ENCODE measurements at places on chromosomes 3 and 15.

DNA sequence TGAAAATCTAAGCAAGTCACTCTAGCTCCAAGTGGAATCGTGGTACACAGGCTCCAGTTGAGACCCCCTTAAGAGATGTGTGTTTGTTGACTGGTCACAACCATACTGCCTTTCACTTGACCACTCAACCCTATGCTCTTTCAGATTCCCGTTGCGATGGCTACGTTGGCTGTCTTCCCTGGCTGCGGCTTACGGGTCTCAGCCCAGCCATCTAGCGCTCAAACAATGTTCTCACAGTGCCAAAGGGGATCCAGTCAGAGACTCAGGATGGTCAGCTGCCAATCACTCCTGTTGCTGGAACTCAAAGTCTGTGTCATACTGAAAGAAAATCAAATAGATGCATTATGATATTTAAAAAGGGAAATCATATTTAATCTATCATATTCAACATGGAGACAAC, 237.6 kb downstream of the ITPR1 start:
- no peak for DNase-seq

DNA sequence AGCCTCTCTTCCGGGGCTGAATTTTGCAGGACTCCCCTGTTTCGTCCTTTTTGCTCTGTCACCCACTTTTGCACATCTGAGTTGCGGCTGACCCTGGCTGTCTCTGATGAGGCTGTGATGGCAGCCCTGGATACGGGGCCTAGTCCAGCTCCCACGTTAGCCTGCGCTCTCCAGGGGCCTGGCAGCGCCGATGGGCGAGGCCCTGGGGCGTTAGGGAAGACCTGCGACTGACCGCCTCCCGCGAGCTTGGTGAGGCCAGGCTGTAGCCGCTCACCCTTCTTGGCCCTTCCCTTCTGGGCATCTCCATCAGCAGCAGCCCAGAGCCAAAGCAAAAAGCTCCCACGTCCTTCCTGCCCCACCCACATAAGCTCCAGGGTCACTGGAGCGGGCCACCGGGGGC, 85.2 kb downstream of the FBLN2 start:
- no peak for DNase-seq

GRCh38 chr3:163890661-163891060, 1187.6 kb downstream of the SI start:
- DNase-seq, result no peak

DNA sequence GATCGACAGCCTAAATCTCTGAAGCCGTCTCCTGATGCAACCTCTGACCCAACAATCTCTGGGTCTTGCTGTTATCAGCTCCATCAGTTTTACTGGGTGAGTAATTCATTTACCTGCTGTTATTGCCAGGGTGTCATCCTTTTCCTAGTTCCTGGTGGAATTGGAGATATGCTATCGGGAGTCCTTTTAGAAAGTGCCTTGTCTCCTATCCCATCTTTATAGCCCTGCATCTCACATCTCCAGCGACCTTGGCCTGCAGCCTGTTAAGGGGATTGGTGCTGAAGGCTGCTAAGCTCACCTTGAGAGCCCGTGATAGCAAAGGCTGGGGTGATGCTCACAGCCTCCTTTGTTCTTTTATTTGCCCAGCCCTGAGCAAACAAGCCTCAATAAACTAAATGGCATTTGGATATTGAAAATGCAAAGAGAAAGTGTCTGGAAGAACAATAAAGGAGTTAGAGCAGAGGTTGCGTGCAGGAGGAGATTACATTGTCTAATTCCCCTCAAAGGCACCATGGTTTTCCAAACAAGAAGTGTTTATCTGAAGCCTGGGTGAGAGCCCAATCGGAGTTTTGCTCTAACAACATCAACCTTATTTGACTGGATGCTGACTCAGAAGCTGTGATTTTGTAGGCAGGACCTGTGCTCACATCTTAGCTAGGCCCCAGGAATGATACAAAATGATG, 101.8 kb downstream of the RPLP1 start:
- DNase-seq, result no peak

DNA sequence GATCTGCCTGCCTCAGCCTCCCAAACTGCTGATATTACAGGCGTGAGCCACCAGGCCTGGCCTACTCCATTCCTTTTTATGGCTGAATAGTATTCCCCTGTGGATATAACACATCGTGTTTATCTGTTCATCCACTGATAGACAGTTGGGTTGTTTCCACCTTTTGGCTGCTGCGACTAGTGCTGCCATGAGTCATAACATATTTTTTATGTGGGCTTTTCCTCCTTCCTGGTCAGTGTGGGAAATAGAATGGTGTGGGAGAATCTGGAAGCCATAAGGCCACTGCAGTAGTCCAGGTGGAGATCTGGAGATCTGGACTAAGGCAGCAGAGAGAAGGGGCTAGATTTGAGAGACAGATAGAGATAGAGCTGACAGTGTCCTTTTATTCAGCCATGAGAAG, 16.2 kb downstream of the LCMT2 start:
- DNase-seq, result no peak

DNA sequence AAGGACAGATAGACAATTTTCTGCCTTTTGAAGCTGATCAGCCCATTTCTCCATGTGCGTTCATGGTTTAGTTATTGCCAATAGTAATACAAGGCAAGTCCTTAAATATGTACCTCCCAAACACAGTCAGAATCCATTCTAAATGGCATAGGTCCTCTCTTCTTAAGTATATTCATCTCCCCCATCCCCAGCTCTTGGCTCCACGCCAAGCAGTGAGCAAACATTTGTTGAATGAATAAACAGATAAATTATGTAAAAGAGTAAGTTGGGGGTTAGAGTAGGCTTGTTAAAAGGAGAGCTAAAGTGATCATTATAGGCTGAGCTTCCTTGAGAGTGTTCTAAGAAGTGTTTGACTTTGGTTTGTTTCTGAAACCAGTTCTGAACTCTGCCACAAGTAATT, 241.3 kb downstream of the ITPR1 start:
- no peak for DNase-seq

DNA sequence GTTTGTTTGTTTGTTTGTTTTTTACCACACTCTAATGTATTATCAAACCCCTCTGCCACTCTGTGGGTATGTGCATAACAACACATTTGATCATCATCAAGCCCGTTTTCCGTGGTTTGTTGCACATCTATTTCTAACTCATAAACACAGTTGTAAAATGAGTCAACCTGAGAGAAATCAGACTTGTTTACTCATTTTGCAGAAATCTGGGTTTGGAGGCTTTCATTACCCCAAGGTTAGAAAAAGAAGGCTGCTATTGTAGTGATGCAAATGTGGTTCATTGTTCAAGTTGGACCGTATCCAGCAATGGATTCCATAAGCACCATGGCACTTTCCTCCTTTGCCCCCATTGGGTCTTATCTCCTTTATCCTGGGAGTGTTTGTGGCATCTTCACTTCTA, 353.2 kb upstream of the SOX2 start:
- DNase-seq, result no peak

DNA sequence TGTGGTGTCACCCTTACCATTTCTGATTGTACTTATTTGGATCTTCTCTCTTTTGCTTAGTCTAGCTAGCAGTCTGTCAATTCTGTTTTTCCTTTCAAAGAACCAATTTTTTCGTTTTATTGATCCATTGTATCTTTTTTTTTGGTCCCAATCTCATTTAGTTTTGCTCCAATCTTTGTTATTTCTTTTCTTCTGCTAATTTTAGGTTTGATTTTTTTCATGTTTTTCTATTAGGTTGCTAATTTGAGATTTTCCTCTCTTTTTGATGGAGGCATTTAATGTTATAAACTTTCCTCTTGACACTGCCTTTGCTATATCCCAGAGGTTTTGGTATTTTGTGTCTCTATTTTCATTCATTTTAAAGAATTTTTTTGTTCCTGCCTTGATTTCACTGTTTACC, 16.9 kb upstream of the FAM98B start:
- DNase-seq, result no peak

DNA sequence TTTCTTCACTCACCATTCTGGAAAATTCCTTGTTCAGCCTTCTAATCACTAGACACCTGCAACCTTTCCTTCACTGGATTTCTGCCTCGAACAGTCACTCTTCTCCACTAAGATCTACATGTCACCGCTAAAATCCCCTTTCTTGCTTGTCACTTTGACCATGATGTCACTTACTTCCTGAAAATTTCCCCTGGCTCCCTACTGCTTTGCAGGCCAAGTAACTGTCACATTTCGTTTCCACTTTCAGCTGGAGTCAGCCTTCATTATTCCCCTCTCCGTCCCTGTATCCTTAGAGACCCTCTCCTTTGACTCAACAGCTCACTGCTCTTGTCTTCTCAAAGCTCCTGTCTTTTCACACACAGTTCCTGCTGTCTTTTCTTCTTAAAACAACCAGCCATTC, 15.9 kb downstream of the CHL1 start:
- no peak for DNase-seq

GRCh38 chr3:59143447-59143846, 93.6 kb upstream of the CFAP20DC start:
- no peak for DNase-seq

DNA sequence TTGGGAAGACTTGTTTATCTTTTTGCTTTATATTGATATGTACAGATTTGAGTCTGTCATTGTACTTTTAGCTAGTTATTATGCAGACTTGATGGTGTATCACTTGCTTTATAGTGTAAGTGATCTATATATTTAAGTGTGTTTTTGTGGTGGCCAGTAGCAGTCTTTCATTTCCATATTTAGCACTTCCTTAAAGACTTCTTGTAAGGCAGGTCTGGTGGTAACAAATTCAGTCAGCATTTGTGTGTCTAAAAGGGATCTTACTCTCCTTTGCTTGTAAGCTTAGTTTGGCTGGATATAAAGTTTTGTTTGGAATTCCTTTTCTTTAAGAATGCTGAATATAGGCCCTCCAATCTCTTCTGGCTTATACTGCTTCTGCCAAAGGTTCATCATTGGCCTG, 322.5 kb upstream of the EPHA6 start:
- no peak for DNase-seq

DNA sequence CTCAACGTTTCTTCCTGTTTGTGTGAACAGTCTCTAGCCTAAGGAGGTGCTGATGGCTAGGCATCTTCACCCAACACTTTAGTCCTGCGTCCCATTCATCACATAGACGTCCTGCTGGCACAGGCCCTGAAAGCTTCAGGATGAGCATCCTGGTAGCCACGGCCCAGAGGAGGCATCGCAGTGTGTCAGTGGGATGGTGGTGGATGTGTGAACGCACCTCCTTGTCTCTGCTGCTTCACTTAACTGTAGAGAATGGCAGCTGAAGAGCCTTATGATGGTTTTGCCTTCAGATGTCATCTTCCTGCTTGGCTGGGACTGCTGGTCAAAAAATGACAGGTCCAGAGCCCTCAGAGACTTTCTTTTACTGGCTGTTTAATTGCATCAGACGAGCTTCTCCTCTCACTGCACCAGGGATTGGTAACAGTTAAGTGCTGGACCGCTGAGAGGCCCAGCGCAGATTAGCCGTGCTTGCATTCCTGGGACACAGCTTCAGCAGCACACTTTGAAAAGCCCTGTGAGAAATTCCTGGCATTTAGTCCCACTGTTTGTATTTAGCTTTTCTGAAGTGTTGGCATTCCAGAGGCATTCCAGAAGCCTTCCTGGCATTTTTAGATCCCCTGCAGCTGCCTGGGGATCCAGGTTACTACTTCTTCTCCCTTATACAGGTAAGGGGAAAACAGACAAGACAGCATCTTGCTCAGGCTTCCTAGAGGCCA, 132.4 kb upstream of the PLXNA1 start:
- no peak for DNase-seq

GRCh38 chr15:58433597-58434333, 2.0 kb downstream of the LIPC start:
- DNase-seq, result no peak

GRCh38 chr3:167162083-167162482, 218.0 kb downstream of the ZBBX start:
- no peak for DNase-seq

DNA sequence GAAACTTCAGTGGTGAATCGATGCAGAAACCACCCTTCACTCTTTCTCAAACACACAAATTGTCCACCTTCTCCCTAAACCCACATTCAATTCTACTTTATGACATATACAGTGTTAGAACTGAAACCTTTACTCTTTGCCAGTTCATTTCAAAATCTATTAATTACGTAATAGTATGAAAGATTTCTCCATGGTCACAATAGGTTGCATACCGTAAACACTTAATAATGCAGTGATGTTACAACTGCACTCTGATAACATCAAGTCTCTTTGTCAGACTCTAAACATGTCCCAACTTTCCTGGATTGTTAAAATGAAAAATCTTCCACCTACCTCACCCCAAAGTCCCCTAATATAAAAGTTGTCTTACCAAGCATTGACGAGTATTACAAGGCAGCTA, 111.8 kb upstream of the PROK2 start:
- no peak for DNase-seq

GRCh38 chr3:134367869-134368750, 6.1 kb downstream of the AMOTL2 start:
- DNase-seq, result no peak

DNA sequence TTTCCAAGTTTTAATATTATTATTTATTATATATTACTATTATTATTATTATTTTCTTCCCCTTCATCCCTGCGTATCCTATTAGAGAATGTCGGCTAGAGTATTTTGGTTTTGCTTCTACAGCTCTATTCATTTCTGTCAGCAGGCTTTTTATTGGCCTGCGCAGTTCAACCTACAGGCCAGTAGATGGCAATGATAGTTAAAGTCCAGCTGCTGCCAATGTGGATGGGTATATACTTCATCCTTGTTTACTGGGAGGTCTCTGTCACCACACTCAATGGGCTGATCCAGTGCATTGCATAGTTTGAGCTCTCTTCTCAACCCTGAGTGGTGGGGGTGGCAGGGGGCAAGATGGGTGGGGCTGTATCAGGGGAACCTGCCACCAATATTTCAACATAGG, 799.8 kb downstream of the NSUN3 start:
- no peak for DNase-seq

DNA sequence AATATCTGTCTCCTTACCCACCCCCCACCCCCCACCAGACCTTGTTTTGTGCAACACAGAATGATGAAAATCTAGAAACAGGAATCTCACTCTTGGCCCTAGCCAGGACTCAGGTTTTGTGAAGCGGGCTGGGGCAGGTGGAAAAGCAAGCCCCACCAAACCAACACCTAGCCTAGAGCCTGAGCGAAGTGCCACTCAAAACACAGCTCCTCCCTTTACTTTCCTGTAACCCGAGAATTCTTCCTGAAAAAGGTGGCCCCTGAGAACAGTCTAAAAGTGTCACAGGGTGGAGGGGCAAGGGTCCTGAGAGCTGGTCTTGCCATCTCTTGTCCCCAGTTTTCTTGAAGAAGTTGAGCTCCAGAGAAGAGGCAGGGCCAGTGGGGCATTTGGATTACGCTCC, 17.4 kb upstream of the RPUSD3 start:
- DNase-seq, result no peak
